Right lung (tissue), 10 donors: ENCODE measurements at places on chromosomes 2 and 18. TPM values are rescaled to one million over a fixed set of nuclear protein-coding genes. Genes with fewer than 3 reads are reported as not detected.

UGT1A8 gene
- not detected for polyA plus RNA-seq

FAM237A gene
- not detected for polyA plus RNA-seq

GAL3ST2 gene
- 0.15 TPM for polyA plus RNA-seq

GKN2 gene
- polyA plus RNA-seq, result 2.2 TPM

PEX13 gene
- polyA plus RNA-seq, result 30.8 TPM

RGPD4 gene
- polyA plus RNA-seq, result 0.03 TPM

FRZB gene
- polyA plus RNA-seq, result 2.4 TPM

CTNNA2 gene
- 0.15 TPM for polyA plus RNA-seq

HAUS1 gene
- 56.1 TPM for polyA plus RNA-seq

CSRNP3 gene
- 5.4 TPM for polyA plus RNA-seq

OSBPL6 gene
- polyA plus RNA-seq, result 4.6 TPM

ERFE gene
- polyA plus RNA-seq, result 0.78 TPM
